ENCODE measurements at places on chromosomes 5 and 9.
A peak's percentile ranks its signal among the peaks of the same experiment; 100 is the strongest.

DNA sequence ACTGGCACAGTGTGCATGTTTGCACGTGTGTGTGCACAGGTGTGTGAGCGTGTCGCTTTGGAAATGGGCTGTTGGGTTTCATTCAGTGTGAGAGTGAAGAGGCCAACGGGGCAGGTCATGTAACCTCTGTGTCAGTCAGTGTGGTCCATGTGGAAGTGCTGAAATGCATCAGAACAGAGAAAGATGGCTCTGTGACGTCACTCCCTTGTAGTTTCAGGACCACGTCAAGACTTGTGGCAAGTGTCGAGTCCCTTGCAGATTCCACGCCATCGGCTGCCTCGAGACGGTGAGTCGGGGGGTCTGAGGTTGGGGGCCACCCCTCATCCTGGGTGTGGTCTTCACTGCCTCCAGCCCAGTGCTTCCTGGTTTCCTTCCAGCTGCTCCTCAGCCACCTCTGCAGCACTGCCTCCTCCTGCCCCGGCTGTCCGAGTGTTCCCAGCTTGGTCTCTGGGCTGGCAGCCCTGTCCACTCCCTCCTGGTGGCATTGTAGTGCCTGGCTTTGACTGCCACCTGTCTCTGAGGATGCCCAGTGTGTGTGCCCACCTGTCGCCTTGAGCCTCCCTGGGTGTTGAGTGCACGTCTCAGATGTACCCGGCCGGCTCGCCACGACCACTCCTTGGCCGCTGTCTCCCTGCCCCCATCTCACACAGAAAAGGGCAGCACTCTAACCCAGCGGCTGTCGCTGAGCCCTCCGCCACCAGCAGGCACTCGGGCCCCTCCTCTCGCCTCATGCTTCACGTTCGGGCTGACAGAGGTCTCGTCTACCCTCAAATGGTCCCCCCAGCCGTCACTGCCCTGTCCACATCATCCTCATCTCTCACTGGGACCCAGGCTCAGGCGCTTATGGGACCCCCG is 28.0 kb downstream of the FBXW5 start:
- DNase-seq, result no peak

GRCh38 chr5:130555429-130555828 is 609.6 kb downstream of the HINT1 start:
- no peak for DNase-seq

DNA sequence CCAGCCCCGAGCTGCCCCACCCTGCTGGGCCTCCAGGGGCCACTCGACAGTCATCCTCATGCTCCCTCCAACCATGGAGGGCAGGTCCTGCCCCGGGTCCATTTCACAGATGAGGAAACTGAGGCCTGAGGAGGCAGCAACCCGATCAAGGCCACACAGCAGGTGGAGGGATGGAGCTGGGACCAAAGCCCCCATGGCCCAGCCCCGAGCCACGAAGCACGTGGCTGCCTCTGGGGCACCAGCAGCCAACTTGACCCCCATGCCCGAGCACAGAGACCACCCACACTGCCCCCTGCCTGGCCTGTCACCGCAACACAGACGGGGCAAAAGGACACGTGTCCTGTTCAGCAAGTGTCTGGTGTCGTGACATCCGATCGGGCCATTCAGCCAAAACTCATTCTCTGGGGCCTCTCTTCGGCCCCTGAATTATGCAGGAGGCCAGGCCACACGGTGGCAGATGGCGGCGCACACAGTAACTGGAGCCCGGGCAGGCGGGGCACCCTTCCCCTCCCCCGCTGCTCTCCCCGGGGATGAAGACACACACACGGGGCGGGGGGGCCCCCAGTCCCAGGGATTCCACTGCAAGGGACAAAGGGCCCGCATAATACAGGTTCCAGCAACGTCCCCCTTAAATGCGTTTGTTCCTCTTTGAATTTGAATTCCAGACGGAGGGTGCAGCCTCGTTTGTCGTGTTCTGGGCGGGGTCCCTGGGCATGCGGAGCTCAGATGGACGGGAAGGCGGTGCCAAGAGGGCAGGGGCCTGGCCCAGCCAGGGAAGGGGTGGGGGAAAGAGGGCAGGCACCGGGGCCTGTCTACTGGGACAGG is 29.4 kb upstream of the TMEM250 start:
- no peak for DNase-seq

- no peak for DNase-seq
Observed at GRCh38 chr9:75671354-75671753, 219.1 kb upstream of the PCSK5 start.

DNA sequence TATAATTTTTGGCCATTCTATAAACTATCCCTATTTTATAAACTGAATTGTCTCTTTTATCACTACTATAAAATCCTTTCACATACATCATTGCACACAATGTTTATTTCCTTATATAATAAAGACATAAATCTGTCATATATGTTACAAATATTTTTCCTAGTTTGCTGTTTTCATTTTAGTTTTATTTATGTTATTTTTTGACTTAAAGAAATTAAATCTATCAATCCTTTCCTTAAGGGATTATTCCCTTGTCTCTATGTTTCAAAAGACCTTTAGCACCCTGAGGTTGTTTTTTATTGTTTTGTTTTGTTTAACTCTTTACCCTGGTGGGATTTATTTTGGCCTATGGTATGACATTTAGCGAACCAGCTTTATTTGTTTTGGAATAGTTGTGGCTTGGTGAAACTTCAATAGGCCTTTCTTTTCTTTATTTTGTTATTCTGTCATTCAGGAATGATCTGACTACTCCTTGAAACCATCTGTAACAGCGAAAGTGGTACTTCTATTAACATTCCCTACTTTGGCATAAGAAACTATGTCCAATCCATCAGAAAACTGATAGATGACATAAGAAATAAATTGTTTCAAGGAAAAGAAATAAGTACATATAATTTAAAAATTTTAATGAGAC is 125.9 kb downstream of the CEP120 start:
- no peak for DNase-seq

GRCh38 chr5:32712481-32713360 is 1.6 kb downstream of the NPR3 start:
- no peak for DNase-seq

GRCh38 chr5:57768745-57769144 is 286.1 kb upstream of the ACTBL2 start:
- no peak for DNase-seq

GRCh38 chr9:122191584-122191983 is 31.9 kb downstream of the MORN5 start:
- no peak for DNase-seq

DNA sequence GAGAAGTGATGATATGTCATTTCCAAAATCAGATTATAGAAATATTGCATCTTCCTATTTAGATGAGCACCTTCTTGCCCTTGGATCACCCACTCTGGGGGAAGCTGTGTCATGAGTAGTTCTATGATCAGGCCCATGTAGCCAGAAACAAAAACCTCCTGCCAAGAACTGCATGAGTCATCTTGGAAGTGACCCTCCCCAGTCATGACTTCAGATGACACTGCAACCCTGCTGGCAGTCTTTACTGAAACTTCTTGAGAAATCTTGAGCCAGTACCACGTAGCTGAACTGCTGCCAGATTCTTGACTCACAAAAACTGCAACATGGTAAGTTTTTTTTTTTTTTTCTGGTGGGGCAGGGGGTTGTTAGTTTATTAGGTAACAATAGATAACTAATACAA is 439.6 kb upstream of the PTGER4 start:
- DNase-seq, result peak; percentile 28

DNA sequence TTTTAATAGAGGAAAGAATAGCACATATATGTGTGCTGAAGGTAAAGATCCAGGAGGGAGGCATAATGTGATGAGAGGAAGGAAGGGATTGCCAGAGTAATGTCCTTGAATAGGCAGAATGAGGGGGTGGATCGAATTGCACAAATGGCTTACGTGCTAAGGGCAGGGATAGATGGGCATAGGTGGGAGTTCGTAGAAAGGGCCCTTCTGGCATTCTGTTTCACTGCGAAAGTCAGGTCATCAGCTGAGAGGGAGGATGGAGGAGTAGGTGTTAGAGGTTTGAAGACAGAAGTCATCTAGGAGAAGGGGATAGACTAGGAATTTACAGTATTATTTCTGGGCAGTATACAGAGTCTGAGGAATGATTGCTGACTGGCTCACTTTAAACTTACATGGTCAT is 32.1 kb downstream of the CNOT6 start:
- no peak for DNase-seq

- DNase-seq, result peak; percentile 61
Observed at GRCh38 chr5:137665678-137666460, 70.0 kb downstream of the KLHL3 start.

- DNase-seq, result no peak
Observed at GRCh38 chr5:37436146-37436934, 57.2 kb downstream of the WDR70 start.

DNA sequence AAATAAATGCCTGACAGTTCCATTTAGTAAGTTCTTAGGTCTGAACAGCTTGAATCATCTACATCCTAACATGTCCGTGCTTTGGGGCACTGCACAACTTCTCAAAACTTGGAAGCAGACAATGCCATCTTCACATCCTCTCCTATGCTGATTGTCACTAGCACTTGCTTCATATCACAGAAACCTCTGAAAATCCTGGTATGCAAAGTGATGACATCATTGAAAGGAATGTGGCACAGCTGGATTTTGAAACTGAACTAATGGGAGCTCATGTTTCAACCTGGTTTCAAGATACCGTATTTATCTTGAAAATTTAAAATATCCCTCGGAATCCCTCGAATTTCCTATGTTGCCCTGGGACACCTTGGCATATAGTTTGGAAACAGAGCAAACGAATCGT is 490.2 kb upstream of the DAP start:
- DNase-seq, result no peak

- peak; percentile 74 for DNase-seq
Observed at GRCh38 chr9:131310833-131311554, 21.5 kb downstream of the PLPP7 start.

GRCh38 chr5:116037236-116037822 is 5.1 kb downstream of the ARL14EPL start:
- DNase-seq, result no peak

DNA sequence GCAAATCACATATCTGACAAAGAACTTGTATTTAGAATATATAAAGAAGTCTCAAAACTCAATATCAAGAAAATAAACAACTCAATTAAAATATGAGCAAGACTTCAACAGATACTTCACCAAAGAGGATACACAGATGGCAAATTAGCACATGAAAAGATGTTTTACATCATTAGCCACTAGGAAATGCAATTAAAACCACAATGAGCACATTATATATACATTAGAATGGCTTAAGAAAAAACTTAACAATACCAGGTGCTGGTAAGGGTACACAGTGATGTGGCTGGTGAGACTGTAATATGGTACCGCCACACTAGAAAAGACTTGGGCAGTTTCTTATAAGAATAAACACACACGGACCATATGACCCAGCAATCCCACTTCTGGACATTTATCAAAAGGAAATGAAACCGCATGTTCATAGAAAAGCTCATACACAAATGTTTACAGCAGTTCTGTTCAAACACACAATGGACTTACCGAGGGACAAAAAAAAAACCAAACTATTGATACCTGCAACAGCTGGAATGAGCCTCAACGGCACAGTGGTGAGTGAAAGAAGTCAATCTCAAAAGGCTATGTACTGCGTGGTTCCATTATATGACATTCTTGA is 27.6 kb downstream of the SEMA4D start:
- DNase-seq, result no peak

- no peak for DNase-seq
Observed at GRCh38 chr5:139638090-139638735, 9.9 kb upstream of the CXXC5 start.

Data from activated T-cell treated with anti-CD3 and anti-CD28 coated beads, Interleukin-2, amount 50 U/mL, for 72 hours (primary cell).